ENCODE measurements at places on chromosomes 1 and 21.

DNA sequence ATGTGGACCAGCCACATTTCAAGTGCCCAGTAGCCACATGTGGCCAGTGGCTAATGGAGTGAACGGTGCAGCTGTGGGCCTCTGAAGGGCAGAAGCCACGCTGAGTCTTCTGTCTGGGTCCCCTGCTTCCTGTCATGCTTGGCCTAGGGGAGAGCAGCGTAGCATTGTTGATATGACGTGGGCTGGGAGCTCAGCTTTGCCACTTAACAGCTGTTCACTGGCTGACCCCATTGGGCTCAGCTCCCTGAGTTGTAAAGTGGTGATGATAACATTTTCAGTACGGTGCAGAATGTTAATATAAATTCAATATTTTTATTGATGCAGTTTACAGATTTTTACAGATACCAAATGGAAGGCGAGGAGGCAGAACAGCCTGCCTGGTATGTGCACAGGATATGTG, 4.5 kb downstream of the PODN start:
- no peak for DNase-seq

GRCh38 chr1:5424802-5425703, 567.2 kb downstream of the NPHP4 start:
- no peak for DNase-seq

GRCh38 chr1:235329139-235329902, 951 bp downstream of the GGPS1 start:
- DNase-seq: no peak

DNA sequence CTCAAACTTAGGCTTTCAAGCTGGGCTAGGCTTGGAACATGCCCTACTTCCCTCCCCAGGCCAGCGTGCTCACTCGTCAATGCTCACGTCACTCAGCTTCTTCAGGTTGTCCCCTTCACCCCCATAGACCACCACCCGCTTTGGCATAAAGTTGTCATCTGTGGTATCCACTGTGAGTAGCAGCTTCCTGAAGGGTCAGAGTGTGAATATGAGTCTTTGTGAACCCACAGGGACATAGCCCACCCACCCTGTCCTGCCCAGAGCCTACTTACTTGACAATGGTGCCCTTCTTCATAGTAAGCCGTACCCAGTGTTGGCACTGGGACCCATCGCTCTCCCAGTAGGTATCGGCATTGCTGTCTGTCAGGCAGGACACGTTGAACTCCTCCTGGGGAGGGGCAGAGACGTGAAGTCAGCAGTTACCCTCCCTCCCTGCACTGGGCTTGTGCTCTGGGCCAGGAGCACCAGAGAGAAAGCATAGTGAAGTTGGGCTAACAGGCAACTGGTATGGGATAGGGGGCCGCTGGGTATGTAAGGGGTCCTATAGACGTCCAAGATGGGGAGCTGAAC, 1.7 kb downstream of the HECTD3 start:
- no peak for DNase-seq

DNA sequence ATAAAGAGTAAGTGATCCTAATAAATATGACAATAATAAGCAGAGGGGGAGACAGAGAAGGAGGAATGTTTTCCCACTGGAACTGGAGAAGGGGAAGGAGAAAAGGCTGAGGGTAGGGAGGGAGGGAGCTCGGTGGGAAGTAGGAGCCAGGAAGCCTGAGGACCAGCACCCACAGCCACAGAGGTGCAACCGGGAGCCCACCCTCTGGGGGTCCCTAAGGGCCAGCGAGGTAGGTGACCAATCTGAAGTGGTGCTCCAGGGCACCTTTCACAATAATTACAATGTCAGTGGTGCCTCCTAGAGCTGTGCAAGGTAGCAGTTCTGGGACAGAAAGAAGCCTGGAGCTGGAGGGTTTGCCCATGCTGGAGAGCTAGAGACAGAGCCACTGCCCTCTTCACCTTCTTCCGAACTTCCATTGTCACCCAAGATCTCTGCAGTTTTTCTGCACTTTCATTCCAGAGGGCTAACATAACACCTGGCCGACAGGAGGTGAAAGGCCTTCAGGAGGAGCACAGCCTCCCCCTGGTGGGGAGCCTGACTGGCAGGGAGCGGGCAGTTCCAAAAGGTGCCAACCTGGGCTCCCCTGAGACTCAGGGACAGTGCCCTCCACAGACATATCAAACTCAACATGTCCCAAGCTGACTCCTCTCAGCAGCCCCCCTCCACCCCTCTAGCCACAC, 4.1 kb upstream of the AHCYL1 start:
- no peak for DNase-seq

DNA sequence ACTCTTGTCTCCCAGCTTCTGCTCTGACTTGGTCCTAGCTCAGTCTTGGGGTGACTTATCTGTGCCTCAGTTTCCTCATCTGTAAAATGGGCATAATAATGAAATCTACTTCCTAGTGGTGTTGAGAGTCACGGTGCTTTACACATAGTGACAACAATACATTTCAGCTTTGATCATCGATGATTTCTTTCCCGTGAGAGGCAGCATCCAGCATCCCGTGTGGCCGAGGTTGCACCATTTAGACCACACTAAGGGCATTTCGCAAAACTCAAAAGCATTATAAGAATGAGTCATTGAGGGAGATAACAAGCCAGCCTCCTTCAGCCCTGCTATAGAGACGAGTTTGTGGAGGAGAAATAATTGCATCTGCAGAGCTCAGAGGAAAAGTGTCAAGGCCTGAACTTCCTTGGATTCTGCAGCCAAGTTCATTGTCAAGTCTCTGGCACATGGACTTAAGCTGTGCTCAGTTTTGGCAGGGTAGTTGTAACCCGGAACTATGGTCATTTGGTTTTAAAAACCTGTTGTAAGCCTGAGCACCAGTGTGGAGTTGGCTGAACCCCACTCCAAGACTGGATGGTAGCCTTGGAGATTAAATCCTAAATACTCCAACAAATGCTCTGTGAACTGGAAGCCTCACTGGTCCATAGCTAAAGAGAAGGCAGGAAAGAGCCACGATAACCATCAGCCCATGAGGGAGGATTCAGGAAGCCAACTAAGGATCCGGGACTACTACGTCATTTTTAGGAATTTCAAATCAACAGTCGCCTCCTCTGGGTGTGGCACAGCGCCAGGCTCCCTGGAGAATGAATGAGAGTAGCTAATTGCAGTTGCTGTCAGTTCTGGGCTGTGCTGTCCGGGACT, 64.2 kb downstream of the TCP10L start:
- no peak for DNase-seq

DNA sequence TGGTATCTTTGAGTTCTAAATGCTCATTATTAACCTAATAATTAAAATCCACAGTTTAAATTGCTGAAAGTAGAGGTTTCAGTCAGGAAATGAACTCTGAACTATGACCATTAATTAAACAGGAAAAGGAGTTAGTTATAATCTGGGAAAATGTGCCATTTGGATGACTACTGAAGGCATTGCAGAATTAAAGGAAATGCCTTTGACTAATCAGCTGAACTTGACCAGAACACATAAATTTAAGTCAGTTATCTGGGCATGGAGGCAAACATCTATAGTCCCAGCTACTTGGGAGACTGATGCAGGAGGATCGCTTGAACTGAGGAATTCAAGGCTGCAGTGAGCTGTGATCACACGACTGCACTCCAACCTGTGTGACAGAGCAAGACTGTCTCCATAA, 31.9 kb downstream of the SLC44A5 start:
- no peak for DNase-seq

GRCh38 chr1:143691400-143691891, 280.3 kb downstream of the FAM72C start:
- DNase-seq: no peak

DNA sequence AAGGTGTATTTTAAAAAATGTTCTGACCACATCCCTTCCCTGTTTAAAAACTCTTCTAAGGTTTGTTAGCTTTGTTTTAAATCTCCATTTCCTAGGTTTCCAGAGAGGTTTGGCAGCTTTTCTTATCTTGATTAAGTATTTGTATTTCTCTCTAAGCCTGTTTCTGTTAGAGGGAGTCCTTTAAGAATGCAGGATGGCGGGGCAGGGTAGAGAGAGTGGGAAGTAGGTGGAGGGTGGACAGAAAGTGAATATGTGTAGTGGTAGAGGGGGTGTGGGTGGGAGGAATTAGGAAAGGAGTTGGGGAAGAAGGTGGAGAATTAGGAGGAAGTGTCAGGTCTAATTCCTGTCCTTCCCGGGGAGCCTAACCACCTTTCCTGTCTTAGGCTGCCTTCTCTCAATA, 21.2 kb upstream of the SERBP1 start:
- DNase-seq: no peak

GRCh38 chr21:44858791-44859190, 14.7 kb downstream of the PTTG1IP start:
- DNase-seq: no peak

- no peak for DNase-seq
These were observed 13.9 kb downstream of the S1PR1 start for GRCh38 chr1:101250656-101251272.

- DNase-seq: no peak
These were observed 15.0 kb upstream of the ACTA1 start for GRCh38 chr1:229448845-229449244.

DNA sequence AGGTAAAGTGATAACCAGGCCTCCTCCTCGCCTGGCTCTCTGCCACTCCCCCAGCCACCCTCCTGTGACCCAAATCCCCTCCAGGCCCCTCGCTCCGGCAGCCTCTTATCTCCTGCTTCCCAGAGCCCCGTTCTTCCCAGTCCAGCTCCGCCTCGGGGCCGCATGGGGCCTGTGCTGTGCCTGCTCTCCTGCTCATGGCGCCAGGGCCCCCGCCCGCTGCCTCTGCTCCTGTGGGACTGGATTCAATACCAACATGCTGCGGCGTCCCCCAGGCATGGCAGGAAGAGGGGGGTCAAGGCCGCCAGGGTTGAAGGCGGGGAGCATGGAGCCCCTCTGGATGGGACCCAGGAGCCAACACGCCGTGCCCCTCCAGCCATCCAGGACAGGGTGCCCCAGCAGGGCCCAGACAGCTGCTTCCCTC, 213.0 kb upstream of the VAMP3 start:
- no peak for DNase-seq

GRCh38 chr21:27545754-27546349, 579.0 kb upstream of the ADAMTS5 start:
- DNase-seq: no peak

GRCh38 chr1:12151465-12151864, 15.3 kb upstream of the TNFRSF1B start:
- no peak for DNase-seq

GRCh38 chr1:107051266-107051665, 5.2 kb upstream of the PRMT6 start:
- no peak for DNase-seq

- no peak for DNase-seq
These were observed 208.2 kb upstream of the USP24 start for GRCh38 chr1:55423376-55423775.

DNA sequence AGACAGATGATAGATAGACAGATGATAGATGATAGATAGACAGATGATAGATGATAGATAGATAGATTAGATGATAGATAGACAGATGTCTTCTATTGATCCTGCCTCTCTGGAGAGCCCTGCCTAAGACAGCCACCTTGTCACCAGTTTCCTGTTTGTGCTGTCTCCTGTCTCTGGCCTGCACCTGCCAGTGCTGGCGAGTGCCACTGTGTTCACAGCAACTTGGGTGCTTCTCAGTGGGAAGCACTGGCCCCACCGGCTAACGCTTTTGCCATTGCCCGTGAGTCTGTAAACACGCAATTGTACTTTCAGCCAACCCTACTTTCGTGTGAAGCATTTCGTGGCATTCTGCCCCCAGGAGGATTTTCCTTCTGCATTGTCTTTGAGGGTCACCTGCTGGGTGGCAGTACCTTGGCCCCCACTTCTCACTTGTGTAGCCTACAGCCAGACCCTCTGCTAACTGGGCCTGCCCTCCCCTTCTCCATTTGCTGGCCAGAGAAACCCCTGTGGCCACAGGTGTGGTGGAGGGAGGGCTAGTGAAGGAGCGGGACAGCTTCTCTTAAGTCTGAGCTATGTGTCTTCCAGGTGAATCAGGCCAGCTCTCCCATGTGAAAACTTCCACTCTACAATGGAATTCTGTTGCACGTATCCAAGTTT, 23.4 kb upstream of the PDE9A start:
- DNase-seq: no peak

- DNase-seq: no peak
These were observed 508 bp downstream of the RAVER2 start for GRCh38 chr1:64745181-64745985.

DNA sequence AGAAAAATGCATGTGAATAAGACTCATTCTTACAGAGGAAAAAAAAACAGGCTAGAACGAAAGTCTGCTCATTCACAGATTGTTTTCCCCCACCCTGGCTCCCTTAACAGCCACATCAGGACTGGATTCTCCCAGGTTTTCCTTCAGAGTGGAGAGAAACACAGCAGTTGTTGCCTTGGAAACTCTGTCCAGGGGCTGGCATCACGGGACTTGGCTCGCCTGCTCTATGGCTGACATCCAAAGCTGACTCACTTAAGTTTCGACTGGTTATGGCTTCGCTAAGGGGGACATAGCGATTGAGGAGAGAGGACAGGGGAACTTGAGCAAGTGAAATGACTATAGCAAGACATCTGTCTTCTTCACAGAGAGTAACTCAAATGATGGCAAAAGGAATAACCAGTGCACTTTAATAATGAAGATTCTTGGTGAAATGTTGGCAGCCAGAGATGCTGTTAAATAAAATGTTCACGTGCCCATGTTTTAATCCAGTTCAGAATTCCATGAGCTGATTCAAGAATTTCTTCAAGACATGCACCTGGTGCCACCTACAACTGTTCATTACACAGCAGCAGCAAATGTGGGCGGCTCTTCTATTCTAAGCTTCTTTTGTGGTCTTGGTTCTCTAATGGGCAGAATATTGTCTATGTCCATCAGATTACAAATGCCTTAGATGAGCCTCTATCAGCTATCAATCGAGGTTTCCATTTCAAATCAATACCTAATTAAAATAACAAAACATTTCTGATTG, 21.8 kb downstream of the MIS18A start:
- DNase-seq: no peak

- no peak for DNase-seq
These were observed 230.8 kb downstream of the NEGR1 start for GRCh38 chr1:72051538-72051937.

DNA sequence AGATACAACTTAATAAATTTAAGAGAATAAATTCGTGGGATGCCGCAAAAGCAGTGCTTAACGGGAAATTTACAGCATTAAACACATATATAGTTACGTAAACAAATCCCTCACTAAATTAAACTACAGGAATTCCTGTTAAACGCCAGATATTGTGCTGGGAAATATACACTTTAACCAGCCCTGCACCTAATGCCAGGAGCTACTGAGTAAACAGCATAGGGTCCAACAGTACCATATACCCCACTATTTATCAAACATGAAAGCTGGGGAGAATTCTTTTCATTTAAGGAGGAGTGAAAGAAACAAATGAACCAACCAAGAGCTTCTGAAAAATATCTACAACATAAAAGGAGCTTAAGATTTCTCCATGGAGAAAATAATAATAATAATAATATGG, 11.7 kb downstream of the FRRS1 start:
- no peak for DNase-seq
